ENCODE measurements at places on chromosomes 5 and 9.

DNA sequence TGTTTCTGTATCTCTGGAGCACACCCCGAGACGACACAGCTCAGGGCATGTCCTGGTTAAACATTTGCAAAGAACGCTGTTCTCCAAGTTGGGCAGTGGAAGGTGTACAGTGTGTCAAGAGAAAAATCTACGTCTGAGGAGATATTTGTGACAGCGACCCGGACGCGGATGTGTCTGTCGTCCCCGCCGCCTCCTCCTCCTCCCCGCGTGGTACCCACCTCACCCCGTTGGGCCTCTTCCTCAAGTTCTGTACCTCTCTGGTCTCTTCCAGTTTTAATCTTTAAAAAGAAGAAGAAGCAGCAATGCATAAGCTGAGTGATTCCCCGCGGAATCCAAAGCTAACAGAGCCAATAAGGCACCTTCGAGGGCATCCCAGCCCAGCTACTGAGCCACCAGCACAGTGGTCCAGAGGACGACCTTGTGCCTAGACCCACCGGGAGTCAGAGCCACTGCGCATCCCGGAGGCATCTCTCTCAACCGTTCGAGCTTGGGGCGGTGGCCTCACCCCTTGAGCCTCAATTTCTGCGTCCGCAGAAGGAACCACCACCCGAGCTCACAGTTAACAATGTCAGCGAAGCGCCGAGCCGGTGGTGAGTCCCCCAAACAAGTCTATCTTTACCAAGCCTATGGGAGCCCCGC is 467 bp downstream of the C9orf78 start:
- no peak for DNase-seq

- DNase-seq, result no peak
Measured at GRCh38 chr5:55986931-55987330, 7.8 kb downstream of the IL6ST start.

- DNase-seq, result no peak
Measured at GRCh38 chr9:138072897-138073296, 195.3 kb downstream of the CACNA1B start.

- DNase-seq, result no peak
Measured at GRCh38 chr9:129656795-129657390, 8.6 kb upstream of the PRRX2 start.

- no peak for DNase-seq
Measured at GRCh38 chr9:126211441-126212074, 115.1 kb upstream of the MVB12B start.

GRCh38 chr5:96076451-96076850 is 114.8 kb upstream of the ELL2 start:
- no peak for DNase-seq

- DNase-seq, result no peak
Measured at GRCh38 chr5:169458221-169458620, 125.4 kb upstream of the SPDL1 start.

- no peak for DNase-seq
Measured at GRCh38 chr5:77396017-77396416, 96.1 kb downstream of the WDR41 start.

- no peak for DNase-seq
Measured at GRCh38 chr5:122236270-122237040, 75.6 kb upstream of the SNCAIP start.

DNA sequence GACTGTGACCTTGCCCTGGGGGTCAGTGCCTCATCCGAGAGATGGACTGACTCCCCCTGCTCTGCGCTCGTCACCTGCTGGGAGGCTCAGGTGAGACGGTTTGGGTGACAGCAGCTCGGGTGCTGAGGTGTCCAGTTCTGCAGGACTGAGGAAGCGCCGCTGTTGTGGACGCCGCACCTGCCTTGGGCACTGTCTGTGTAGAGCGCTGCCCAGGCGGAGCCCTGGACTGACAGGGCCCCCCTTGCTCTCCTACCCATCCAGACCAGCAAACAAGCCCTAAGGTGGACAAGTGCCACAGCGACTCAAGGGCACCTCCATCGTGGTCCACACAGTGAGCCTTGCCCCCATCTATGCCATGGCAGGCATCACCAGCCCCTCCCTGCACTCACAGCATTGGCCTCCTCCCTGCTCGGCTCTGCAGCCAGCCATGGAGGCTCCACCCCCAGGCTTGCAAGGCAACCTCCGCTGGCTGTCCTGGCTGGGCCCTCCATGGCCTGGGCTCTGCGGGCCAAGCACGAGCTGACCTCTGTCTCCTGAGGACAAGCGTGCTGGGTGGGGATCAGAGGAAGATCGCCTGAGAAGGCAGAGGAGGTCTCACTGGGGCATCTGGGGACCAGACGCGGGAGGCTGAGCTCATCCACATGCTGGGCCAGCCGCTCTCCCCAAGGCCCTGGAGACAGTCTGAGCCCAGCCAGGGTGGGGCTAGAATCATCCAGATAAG is 87.1 kb upstream of the COL5A1 start:
- no peak for DNase-seq

DNA sequence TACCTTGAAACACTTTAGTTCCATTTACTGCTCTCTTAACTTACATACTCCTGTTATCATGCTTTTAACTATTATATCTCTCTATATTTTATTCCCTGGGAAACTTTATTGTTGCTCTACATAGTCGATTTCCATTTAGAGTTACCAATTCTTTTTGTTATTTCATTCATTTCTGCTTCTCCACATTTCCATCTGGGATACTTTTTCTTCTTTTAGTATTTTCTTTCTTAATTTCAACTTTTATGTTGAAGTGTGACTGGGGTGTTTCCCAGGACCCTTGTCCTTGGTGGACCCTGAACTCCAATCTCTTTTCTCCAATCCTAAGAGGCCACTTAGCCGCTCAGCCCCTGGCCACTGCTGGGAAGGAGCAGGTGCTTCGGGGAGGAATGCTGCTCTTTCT is 36.0 kb downstream of the PSD2 start:
- no peak for DNase-seq

- no peak for DNase-seq
Measured at GRCh38 chr5:115787426-115787825, 29.0 kb downstream of the CDO1 start.

DNA sequence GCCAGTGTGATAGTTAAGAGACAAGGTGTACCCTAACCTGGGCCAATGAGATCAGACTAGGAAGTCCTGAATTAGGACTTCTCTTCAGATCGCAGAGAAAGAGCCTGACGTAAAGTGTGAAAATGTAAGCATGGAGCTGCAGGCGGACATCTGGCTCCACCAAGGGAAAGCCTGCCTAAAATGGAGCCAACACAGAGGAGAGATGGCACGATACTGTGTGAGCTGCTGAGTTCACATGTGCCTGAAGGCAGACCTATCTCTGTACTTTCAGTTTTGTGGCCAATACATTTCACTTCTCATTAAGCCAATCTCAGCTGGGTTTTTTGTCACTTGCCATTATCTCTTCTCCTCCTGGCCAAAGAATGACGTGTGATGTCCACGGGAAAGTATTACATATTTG is 210.5 kb downstream of the ELAVL2 start:
- no peak for DNase-seq

GRCh38 chr5:81121836-81122630 is 111.1 kb upstream of the CKMT2 start:
- DNase-seq, result no peak

GRCh38 chr5:14061106-14061505 is 82.0 kb upstream of the TRIO start:
- DNase-seq, result no peak

- no peak for DNase-seq
Measured at GRCh38 chr5:107170620-107171019, 500.1 kb downstream of the EFNA5 start.

DNA sequence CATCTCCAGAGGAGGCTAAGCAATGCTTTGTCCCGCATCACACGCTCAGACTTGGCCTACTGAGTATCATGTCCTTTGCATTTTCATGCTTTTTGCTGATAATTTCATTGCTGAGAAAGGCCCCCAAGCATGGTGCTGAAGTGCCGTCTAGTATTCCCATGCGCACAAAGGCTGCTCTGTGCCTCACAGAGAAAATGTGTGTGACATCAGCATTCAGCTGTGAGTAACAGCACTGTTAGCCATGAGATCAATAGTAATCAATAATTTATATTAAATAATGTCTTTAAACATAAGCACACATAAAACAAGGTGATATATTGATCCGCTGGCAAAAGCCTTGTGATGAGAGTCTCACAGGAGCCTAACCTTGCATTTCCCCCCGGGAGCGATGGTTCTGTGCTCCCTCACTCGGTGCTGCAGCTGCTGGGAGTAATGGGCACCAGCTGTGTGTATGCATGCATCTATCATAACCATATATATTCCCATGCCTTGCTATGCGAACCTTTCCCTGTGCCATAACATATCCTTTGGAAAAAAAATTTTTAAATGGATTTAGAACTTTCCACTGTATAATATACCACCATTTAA is 50.4 kb upstream of the RNF130 start:
- DNase-seq, result no peak

DNA sequence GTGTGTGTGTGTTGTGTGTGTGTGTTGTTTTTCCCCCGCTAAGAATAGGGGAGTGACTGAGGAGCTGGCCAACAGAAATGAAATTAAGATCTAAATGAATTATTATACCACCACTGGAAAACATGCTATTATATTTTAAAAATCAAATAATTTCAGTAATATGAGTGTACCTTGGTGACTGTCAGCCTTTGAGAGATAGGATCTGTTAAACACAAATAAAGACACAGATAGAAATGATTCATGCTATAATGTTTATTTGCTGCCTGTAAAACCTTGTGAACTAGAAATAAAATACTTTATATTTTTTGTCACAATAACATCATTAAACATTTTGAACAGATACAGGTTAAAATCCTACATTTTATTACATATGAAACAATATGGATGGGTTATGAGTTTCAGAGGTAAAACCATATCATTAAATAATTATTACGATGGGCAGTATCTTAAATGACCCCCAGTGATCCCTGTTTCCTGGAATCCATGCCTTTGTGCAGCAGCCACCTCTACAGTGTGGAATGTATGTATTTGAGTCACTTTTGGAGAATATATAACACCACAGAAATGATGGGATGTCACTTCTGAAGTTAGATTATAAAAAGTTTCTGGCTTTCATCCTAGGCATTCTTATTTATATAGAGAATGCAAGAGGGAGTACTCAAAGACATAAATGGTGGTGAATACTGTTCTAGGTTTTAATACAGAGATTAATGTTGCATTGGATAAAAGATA is 617.2 kb downstream of the CDH18 start:
- DNase-seq, result no peak

DNA sequence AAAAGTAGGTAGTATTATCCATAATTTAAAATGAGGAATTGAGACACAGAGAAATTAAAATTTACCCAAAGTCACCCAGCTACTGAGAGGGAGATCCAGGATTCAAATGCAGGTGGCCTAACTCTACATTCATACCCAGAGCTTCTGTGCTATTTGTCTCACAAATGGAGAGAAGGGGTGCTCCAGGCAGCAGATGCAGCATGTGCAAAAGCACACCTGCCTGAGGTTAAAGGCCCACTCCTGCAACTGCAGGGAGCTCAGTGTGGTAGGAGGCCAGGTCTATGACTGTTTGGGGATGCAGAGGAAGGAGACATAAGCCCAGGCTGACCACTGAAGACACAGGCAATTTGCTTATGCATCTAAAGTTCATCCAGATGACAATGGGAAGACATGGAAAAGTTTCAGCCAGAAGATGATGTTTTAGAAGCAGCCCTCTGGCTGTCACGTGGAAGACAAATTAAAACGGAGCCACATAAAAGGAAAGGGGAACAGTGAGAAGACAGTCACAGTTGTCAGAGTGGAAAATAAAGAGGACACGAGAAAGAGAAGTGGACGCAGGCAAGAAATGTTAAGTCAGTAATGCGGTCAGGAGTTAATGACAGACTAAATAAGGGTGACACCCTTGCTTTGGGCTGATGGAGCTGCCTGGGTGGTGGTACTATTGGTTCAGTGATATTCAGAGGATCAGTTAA is 214.7 kb downstream of the EBF1 start:
- DNase-seq, result no peak

DNA sequence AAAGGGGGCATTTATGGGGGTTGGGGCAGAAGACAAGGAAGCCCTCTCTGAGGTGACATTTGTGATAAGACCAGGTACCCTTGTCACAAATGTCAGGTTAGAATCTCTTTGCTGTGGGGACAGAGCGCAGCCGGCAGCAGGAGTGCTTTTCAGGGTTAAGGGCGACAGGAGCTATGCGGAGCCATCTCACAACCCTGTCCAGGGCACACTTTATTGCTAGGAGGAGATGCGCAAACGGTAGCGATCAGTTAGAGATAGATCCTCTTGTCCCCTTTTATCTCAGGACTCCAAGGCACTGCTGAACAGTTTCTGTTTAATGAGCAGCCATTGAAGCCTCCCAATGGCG is 438 bp upstream of the LAMC3 start:
- DNase-seq, result no peak

DNA sequence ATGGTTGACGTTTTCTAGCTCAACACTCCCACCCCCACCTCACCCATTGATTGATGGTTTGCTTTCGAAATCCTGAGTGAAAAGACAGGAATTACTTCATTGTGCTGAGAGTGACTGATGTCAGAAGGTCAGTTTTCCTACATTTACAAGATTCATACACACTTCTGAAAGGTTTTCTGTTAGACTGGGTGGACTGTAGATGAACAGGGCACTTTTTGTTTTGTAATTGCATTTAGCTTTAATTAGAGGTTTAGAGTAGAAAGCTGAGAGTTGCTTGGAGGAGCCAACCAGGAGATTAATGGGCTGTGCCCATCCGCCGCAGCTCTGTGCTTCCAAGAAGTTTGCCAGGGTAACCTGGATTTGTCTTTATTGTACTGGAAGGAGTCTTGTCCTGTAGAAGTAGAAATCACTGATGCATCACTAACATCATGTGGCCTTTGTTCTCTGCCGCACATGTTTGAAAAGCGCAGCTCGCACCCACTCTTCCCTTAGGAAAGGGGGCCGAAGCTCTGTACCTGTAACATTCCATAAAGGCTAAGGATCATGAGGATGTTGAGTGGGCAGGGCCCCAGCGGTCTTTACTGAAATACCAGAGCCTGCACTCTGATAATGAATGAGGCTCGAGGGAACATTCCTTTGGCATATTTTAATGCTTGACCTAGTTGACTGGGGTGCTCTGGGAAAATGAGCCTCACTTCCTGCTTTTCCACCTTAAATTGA is 267.6 kb upstream of the DMRT1 start:
- DNase-seq, result no peak

GRCh38 chr5:40402007-40402364 is 277.7 kb upstream of the PTGER4 start:
- DNase-seq, result no peak

- no peak for DNase-seq
Measured at GRCh38 chr5:123645024-123645603, 133.1 kb downstream of the CSNK1G3 start.

- DNase-seq, result no peak
Measured at GRCh38 chr5:56211298-56211865, 21.7 kb downstream of the ANKRD55 start.

GRCh38 chr5:126972062-126972895 is 58.1 kb downstream of the MARCHF3 start:
- DNase-seq, result no peak

DNA sequence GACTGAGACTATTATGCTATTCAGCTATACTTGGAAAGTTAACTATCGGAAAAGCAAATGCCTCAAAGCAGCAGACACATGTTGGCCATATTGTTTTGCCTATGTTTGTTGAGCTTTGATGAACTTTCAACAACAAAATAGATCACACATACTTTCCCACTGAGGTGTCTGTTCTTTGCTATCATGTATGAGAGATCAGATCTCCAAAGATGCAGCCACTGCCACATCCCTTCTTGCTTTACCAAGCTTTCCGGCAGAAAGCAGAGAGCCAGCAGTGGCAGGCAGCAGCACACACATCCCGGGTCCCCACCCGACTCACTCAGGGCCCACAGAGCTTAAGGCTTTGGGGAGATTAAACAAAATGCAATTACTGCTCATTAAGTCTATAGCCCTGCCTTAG is 18.8 kb downstream of the ZBTB5 start:
- DNase-seq, result no peak

GRCh38 chr5:82619097-82619496 is 340.9 kb upstream of the RPS23 start:
- no peak for DNase-seq

- no peak for DNase-seq
Measured at GRCh38 chr5:36374266-36374862, 72.7 kb upstream of the RANBP3L start.

Measured in activated CD4-positive, CD25-positive, alpha-beta regulatory T cell (primary cell).